Right kidney (tissue), 9 donors: ENCODE measurements at places on chromosomes 4 and X.

GRCh38 chr4:4981827-4982226 lies 37.4 kb downstream of the CYTL1 start:
- no peak for DNase-seq

GRCh38 chr4:24956763-24957162 lies 43.9 kb upstream of the CCDC149 start:
- no peak for DNase-seq

DNA sequence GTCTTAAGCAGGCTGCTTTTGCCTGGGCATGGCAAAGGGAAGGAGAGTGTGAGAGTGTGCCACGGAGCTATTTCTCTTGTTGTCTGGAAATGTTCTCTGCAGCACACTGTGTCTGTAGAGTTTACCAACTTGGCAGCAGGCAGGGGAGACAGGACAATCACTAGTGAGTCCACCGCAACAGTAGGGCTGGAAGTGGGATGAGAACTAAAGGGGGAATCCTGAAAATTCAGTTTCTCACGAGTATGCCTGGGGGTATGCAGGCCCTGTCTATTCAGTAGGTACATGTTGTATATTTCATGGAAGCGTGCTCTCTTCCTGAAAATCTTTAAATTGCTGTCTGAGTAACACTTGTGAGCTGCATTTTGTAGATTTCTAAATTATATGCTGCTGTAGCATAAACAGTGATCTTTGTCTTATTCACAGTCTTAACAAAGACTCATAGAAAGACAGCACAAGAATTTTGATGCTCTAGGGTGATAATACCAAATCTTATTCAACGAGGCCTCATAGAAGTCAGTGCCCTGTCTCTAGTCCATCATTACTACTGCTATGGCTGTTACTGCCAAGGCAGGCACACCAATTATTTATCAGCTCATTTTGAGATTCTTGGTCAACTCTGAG lies 200.4 kb upstream of the LEF1 start:
- DNase-seq, result no peak

- DNase-seq, result no peak
Measured at GRCh38 chrX:11397680-11398079, 104.5 kb downstream of the AMELX start.

GRCh38 chr4:173161311-173161710 lies 7.3 kb upstream of the GALNT7 start:
- DNase-seq, result no peak

- DNase-seq, result no peak
Measured at GRCh38 chr4:110020139-110020538, 107.5 kb downstream of the EGF start.

GRCh38 chr4:2788101-2788500 lies 4.8 kb upstream of the SH3BP2 start:
- no peak for DNase-seq

GRCh38 chr4:143514497-143514896 lies 995 bp downstream of the SMARCA5 start:
- DNase-seq, result peak; percentile 79

DNA sequence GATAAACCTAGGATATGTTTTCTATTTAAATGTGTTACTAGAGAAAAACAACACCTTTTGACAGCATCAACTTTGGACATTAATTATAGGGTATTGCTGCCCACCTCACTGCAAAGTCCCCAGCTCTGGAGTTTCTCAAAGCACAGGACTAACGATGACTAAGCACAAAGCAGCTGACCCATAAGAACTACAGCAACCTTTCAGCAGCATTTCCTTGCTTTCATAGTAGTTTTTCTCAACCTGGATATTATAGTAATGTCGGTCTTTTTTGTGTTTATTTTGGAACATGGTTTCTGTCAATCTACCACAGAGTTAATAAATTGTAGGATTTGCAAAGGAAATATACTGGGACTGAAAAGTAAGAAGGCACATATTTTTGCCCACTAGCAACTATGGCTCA lies 21.5 kb downstream of the HHIP start:
- DNase-seq, result no peak

- DNase-seq, result no peak
Measured at GRCh38 chrX:21972721-21973120, 32.2 kb downstream of the SMS start.

DNA sequence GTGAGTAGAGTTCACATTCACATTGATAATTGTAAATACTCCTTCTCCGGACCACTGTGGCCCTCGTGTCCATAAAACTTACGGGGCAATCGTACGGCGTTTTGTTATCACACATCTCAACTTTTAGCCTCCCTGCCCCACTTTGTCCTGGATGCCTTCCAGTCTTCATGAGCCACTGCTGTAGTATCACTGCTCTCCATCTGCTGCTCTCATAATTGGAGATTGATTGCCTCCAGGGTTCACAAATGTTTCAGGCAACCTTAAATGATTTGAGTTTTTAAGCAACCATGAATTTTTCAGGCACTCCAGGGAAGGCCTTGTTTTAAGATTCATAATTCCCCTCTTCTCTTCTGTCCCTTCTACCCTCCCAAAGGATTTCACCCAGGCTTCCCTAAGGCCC lies 28.4 kb downstream of the ALPK1 start:
- no peak for DNase-seq

DNA sequence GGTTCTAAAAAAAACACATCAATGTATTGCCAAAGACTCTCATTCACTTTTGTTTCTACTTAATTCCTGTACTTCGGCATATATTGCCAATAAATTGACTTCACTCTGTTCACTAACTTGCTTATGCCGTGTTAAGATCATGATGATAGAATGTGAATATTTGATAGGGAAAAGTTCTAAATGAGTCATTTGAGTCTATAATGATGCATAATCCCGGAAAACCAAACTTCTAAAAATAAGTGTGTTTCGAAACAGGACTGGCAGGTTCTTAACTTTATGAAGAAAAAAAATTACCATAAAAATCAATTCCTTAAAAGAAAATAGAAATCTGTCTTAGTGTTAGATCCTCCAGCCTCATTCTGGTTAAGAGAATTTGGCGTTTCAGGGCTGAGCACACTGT lies 387.5 kb upstream of the FTHL17 start:
- DNase-seq, result no peak

DNA sequence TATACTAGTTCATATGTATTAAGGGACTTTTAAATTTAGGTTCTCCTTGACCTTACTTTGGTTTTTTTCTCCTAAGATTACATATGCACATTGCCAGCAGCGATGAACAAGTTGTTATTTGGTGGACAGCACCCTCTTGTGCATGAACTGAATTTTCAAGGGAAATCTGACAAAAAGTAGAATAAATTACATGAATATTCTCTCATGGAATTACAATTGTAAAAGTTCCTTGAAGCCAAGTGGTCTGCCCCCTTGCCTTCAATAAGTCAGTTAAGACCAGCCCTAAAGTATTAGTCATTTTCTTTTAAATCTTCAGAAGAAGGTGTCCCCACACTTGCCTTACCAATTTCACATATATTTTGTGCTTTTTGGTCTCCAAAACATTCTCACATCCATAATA lies 30.7 kb upstream of the SMARCA5 start:
- DNase-seq, result peak; percentile 8

DNA sequence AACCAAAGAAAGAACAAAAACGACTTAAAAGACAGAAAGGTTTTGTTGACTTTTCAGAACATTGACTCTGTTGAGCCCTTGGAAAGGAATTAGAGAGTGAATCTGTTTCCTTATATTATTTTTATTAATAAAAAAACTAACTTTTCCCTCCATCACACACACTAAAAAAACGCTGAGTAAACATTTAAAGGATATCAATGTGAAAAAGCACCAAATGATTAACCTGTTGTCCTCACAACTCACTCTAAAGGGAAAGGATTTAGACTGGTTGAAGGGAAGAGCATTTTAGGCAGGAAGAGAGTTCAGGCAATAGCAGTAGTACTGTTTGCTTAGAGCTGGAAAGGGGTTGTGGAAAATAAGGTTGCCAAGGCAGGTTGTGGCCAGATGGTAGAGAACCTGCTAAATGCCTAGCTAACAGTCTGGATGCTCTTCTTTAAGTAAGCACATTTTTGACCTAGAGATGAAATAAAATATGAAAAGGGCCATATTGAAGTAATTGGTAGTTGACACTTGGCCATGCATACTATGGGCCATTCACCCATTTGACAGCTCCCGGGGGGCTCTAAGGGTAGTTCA lies 98.0 kb upstream of the NDP start:
- DNase-seq, result no peak

GRCh38 chr4:172982151-172982590 lies 186.4 kb upstream of the GALNT7 start:
- no peak for DNase-seq

- DNase-seq, result no peak
Measured at GRCh38 chr4:180999217-180999616, 1244.0 kb upstream of the TENM3 start.

GRCh38 chr4:138192113-138192512 lies 50.0 kb downstream of the SLC7A11 start:
- no peak for DNase-seq

GRCh38 chrX:28997706-28998463 lies 410.6 kb downstream of the IL1RAPL1 start:
- DNase-seq, result peak; percentile 2

- DNase-seq, result no peak
Measured at GRCh38 chr4:113232194-113232593, 182.7 kb downstream of the ANK2 start.

- no peak for DNase-seq
Measured at GRCh38 chrX:147917700-147918695, 6.3 kb downstream of the FMR1 start.

DNA sequence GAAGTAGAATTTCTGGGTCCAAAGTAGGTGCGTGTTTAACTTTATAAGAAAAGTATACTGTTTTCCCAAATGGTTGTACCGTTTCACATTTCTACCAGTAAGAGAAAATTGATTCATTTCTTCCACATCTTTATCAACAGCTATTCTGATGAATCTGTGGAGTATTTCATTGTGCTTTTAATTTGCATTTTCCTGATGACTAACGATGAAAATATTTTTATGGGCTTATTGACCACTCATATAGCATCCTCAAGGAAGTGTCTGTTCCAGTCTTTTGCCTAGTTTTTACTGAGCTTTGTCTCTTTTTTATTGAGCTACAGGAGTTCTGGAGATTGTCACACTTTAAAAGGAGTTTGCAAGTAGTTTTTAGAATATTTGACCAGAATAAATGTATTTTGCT lies 92.6 kb downstream of the ASB9 start:
- no peak for DNase-seq

DNA sequence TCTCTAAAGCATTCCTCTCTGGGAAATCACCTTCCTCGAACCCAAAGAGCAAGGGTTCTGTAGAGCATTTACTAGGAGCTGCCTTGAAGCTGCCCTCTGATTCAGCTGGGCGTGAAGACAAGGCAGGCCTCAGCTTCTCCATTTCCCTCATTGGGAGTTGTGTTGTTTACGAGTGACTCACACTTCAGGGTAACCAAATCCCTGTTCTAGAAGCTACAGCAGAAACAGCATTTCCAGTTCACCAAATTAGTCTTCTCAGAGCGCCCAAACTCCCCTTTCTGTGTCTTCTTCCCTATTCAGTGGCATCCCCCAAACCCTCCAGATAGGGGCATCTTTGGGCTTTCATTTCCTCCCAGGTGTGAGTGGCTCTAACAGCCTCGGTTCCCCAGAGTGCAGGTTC lies 863 bp upstream of the XPNPEP2 start:
- no peak for DNase-seq

DNA sequence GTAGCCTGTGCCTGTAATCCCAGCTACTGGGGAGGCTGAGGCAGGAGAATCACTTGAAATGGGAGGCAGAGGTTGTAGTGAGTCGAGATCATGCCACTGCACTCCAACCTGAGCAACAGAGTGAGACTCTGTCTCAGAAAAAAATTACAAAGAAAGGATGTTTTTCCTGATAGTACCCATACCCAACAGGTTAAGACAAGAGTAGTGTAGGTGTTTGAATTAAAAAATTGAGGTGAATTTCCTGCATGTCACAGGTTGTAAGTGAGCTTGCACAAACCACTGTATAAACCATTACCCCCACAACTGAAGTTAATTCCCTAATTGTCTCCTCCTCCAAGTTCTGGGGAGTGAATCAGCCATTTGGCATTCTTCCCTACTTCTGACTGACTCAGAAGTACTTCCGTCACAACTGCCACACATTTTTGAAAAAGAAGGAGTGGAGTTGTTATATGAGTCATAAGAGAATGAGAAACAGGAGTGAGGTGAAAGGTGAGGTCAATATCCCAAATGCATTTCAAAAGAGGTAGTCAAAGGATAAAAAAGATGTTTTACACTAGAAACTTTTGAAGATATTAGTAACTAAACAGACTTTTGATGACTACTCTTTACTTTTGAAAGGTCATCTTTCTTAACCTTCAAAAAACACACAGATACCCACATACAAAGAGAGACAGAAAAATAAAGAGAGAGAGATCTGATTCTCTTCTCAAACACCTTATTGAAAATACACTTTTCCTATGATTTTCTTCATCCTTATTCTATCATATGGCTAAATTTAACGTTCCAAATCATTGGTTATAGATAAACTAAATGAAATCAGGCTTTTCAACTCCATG lies 134.5 kb downstream of the BTC start:
- DNase-seq, result no peak

GRCh38 chr4:6524436-6524835 lies 50.6 kb upstream of the MAN2B2 start:
- no peak for DNase-seq

GRCh38 chrX:141375011-141375760 lies 132.9 kb upstream of the SPANXC start:
- DNase-seq, result no peak

- no peak for DNase-seq
Measured at GRCh38 chr4:168449719-168450452, 30.4 kb downstream of the DDX60L start.

DNA sequence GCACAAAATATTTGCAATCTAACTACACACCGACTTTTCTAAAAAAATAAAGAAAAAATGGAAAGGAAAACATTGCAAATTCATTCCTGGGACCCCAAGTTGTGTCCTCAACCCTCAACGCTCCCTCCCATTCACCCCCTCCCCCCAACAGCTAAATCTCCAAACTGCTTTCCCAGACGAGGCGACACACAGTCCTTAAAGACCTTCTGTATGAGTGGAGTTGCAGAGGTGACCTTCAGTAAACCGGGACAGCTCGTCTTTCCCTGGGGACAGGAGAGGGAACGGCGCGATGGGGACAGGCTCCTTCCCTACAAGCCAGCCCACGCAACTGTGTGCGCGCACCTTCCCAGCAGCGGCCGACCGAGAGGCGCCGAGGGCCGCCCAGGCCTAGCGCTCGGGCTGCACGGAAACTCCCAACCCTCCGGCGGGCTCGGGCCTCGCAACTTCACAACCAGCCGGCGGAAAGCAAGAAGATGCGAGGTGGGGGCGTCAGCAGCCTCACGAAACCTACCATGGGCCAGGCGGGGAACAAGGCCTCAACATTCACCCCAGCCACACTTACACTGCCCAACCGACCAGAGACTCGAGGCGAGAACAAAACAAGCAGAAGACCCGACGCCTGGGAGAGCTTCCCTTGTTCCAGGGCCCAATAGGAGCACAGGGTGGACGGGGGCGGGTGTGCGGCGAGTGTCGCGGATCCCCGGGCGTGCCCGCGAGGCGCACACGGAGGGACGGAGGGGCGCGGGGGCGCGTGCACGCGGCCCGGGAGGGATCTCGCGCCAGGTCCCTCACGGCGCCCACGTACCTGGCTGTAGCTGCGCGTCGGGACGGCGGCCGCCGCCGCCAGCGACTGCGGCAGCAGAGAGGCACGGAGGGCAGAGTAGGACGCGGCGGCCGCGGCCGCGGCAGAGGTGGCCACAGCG lies 763 bp downstream of the GRSF1 start:
- peak; percentile 87 for DNase-seq

GRCh38 chr4:166198516-166199310 lies 325.7 kb downstream of the TLL1 start:
- no peak for DNase-seq
